ENCODE measurements at places on chromosomes 7 and 10.

GRCh38 chr10:90413196-90413595 lies 444.6 kb downstream of the HTR7 start:
- no peak for DNase-seq

DNA sequence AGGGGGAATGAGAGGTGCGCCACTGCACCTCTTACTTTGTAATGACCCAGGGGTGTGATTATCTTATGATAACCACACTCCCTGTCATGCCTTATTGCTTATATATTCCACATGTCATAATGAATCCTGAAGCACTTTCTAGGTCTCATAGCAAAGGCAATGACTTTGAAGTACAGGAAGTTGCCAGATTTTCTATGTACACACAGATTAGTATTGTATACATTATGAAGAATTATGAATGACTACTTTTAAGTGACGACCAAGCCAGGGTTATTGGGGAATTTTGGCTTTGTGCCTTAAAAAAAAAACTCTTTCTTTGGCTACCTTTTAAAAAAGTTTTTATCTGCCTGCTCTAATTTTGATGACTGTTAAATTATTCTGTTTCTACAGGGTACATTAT lies 269.6 kb downstream of the MDFIC start:
- no peak for DNase-seq

GRCh38 chr7:78226059-78226719 lies 427.6 kb downstream of the PHTF2 start:
- DNase-seq: no peak

DNA sequence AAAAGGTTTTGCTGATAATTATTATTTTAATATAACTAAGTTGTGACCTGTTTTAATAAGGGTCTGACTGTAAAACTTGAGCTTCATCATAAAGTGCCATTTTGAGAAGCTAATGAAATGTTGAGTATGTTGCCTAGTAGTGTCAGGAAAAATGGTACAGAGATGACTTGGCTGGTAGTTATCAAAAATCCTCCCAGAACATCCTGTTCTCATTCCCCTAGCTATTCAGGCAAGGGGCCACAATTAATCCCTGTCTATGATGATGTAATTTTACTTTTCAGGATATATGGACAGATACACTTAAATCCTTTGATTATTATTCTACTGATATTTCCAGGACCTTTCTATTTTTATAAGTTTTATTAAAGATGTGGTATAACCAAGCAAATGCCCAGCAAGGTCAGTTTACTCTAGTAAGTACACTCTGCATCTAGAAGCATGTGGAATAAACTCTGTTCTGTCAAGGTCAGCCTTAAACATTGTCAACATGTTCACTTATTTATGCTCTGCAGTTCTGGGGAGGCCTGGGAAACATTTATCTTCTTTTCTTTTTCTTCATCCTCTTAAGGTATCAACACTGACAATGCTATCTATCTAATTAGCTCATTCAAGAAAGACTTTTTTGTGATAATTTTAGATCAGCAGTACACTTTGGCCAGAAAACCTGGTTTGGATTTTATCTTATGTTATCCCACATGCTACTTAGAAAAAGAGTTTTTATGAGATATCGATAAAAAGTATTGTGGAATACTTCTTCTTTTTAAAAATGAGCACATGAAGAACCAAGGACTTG lies 32.1 kb downstream of the BTRC start:
- DNase-seq: no peak

DNA sequence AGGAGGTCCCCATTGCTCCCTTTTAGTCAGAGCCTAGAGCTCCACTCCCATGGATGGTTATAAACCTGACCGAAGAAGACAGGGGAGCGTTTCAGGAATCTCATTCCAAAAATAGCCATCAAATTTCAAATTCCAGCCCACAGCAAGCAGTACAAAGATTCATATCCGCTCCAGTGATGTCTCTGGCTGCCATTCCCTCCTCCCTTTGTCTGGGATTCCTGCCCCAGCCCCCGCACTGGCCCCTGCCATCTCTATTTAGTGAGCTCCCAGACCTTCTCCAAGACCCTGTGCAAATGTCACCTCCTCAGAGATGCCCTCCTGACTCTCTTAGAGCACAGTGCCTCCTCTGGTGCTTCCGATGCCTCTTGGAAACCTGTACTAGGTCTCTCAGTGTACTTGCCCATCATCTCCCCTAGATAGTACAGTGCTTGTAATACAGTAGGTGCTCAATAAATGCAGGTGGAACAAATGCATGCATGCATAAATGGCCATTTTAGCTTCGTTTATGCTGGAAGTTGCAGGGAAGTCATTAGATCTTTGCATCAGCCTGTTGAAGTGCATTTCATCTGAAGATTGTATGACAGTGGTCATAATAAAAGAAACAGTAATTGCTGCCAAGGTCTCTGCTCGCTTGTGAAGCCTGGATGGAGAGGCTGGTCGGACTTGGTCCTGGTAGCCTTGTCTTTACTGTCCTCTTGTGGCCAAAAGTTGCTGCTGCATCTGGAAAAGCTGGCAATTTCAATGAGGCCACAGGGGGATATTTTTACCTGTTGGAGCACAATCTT lies 32.0 kb upstream of the HABP2 start:
- DNase-seq: peak; percentile 83

DNA sequence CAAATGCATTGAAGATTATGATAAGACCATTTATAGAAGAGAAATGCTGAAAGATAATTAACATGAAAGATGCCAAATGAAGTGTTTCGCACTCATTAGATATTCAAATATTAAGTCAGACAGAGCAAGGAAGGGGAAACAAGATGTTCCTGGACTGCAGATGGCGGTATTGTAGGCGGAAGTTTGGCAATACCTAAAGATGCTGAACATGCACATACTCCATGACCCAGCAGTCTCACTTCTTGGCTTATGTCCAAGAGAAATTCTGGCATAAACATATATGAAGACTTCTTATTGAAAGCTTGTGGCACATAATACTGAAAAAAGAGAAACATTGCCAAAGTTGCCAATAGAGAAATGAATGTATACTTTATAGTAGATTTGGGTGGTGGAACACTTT lies 325.4 kb upstream of the SEMA3C start:
- DNase-seq: no peak

Data from hindlimb muscle (tissue), 1 donor.